ENCODE measurements at places on chromosomes 1 and 21. TPM values are rescaled to one million over a fixed set of nuclear protein-coding genes. Genes with fewer than 3 reads are reported as not detected.

The PDE9A gene
- 10.9 TPM for total RNA-seq

The RSPH1 gene
- total RNA-seq, result 3.3 TPM

The KIAA0040 gene
- total RNA-seq, result 24.3 TPM

The VWA1 gene
- 78.9 TPM for total RNA-seq

The RASAL2 gene
- total RNA-seq, result 32.4 TPM

The C1orf122 gene
- total RNA-seq, result 41.3 TPM

The KRTAP12-4 gene
- total RNA-seq, result not detected

The CALML6 gene
- 0.59 TPM for total RNA-seq

The REN gene
- total RNA-seq, result not detected

The SRGAP2C gene
- 22.6 TPM for total RNA-seq

The ANKRD34A gene
- total RNA-seq, result 0.27 TPM

The OTUD7B gene
- total RNA-seq, result 34.9 TPM

The PRKAB2 gene
- total RNA-seq, result 12.6 TPM

The CLDN8 gene
- 0.45 TPM for total RNA-seq

The PLA2G2C gene
- total RNA-seq, result not detected

The CYP4X1 gene
- total RNA-seq, result 0.21 TPM

The ASTN1 gene
- total RNA-seq, result not detected

The ACTL8 gene
- total RNA-seq, result not detected

The GPR161 gene
- total RNA-seq, result 8.4 TPM

The FOXO6 gene
- total RNA-seq, result 1.0 TPM

The DIPK1A gene
- total RNA-seq, result 4.9 TPM

The PKN2 gene
- 82.8 TPM for total RNA-seq
